Activated CD4-positive, alpha-beta T cell treated with anti-CD3 and anti-CD28 coated beads, Interleukin-2, amount 10 ng/mL, durations not matched to agents 7 days and 5 days (primary cell): ENCODE measurements at places on chromosomes 4 and X. TPM values are rescaled to one million over a fixed set of nuclear protein-coding genes. Genes with fewer than 3 reads are reported as not detected.

DNA sequence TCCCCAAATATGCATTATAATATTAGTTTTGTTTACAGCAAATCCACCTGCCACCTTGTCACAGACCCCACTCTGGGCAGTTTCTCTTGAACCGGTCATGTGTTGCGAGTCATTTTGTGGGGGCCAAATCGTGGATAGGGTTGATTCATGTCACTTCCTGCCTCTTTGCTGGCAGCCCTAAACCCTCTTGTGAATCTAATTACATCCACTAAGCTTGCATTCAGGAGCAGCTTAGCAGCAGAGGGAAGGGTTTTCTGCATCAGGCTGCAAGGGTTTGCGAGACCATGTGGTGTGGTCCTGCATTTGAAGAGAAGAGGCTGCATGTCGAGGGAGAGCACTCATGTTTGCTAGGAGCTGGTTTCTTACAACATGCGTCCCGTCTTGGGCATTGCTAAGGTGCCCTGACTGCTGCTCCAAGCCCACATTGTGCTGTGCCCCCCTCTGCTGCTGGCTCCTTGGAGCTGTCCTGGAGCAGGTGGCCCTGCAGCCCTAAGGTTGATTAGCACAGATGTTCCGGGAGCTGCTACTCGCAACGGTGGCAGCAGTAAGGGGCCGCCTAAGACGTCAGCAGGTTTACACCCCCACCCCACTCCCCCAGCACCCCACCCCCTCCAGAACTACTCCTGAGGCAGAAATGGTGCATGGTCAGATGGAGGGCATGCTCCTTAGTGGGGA, 88.9 kb upstream of the CLDN34 start:
- DNase-seq, result no peak

GRCh38 chr4:140635606-140636005, 66.8 kb upstream of the UCP1 start:
- DNase-seq, result no peak

Gene MAGEC1
- total RNA-seq, result not detected

Gene RTL3
- not detected for total RNA-seq

GRCh38 chr4:51885363-51885762, 42.4 kb downstream of the DCUN1D4 start:
- no peak for DNase-seq

GRCh38 chr4:54902271-54902670, 223.1 kb downstream of the KDR start:
- no peak for DNase-seq

DNA sequence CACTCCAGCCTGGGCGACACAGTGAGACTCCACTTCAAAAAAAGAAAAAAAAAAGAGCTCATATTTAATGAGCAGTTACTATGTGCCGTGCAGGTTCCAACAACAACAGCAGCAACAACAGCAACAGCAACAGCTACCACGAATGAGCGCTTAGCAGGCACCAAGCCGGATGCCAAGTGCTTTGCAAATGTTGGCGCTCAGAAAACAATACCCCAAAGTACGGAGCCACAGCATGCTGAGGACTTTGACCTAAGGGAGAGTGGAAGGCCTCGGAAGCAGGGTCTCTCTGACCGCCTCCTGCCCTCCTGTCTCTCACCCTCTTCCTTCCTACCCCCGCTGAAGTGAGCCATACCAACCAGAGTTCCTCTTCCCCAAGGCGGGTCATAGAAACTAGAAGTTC, 102.2 kb upstream of the AFAP1 start:
- no peak for DNase-seq

- no peak for DNase-seq
Observed at GRCh38 chrX:46325312-46325877, 219.8 kb downstream of the ZNF674 start.

Gene MGARP
- total RNA-seq, result 0.25 TPM

GRCh38 chr4:11614426-11614825, 185.7 kb upstream of the HS3ST1 start:
- DNase-seq, result no peak
